ENCODE measurements at places on chromosomes 4 and X.

DNA sequence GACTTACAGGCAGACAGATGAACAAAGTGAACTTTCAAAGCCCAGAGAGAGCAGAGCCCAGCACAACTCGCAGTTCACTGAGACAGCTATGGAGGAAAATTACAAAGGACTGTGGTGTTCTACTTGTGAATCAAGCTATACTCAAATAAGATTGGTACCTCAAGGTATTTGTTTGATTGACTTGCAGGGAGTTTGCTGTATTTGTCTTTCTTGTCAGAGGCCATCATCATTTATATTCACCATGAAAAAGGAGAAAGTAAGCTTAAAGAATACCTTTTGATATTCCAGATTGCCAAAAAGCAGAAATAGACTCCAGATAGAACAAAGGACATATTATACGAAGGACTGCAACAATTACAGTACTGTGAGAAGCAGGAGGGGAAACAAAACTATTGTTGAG, 1047.9 kb downstream of the RPA4 start:
- no peak for DNase-seq

DNA sequence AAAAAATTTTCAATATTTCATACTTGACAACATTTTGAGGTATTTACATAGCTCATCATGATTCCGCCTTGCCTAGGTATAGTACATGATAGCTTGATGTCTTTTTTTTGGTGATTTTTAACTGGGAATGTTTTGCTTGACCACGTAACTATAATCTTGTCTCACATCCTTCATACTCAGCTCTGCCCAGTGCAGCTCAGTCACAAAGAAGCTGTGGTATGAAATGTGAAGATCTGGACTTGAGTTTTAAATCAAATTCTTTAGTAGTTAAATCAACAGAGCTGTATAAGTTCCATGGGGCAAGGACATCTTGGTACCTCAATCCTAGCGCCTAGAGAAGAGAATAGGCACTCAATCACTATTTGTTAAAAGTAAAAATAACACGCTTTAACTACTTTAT, 276.3 kb upstream of the DKK2 start:
- no peak for DNase-seq

- no peak for DNase-seq
These were observed 1.4 kb upstream of the KLF3 start for GRCh38 chr4:38662522-38663089.

DNA sequence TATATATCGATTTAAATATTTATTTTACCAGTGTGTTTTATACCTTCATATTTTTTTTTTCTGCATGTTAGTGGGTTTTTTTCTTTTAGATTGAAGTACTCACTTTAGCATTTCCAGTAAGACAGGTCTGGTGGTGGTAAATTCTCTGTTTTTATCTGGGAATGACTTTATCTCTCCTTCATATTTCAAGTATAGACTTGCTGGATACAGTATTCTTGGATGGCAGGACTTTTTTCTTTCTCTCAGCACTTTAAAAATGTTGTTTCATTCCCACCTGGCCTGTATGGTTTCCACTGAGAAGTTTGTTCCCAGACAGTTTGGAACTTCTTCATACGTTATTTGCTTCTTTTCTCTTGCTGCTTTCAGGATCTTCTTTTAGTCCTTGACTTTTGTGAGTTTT, 86.1 kb downstream of the FMR1NB start:
- DNase-seq, result no peak

DNA sequence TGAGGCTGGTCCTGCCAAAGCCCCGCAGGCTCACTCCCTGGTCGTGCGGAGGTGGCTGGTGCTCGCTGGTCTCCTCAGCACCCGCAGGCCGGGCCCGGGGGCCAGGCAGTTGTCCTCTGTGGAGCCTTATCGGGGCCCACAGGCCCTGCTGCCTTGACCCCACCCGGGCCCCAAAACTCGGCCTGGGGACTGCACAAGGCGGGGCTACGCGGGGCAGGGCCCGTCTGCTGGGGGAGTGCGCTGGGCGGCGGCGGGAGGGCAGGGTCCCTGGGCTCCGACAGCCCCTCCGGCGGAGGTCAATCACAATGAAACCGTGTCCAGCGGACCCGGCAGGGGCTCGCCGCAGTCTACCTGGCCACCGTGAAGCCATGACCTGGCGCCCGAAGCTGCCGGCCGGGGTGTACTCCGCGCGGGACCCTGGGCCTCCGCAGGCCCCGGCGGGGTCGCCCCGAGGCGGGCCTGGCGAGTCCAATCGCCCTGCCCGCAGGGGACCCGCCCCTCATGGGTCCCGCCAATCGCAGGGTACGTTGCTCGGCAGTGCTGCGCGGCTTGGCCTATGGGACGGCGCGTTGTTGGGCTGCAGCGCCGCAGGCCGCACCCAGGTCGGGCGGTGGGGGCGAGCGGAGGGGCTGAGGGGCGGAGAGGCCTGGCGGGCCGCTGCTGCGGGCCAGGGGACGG, at the start of gene ADD1:
Gene ADD1, plus strand, starts transcription at position 582 of the 678 bp plus-strand sequence. CDS start 32,072 bp downstream, outside the sequence.
- peak; percentile 85 for DNase-seq

GRCh38 chr4:169174247-169174646, 96.5 kb downstream of the SH3RF1 start:
- no peak for DNase-seq

- DNase-seq, result no peak
These were observed 863 bp downstream of the CPE start for GRCh38 chr4:165379678-165380064.

- DNase-seq, result no peak
These were observed 145.1 kb downstream of the BEND2 start for GRCh38 chrX:18075603-18076002.

DNA sequence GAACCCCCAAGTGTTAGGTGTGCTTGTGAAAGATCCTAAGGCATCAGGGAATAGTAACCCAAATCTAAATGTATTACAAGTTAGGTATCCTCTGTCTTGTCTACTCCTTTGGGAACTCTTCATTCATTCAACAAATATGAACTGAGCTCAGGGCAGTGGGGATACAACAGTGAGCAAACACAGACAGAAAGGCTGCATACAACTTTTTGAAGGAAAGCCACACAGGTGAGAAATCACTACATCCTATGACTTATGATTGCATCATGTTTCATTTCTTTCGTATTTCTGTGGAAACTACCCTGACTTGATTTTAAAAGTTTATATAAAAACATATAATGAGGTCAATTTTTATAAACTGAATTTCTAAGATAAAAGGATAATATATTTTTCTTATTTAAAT, 43.2 kb downstream of the BCLAF3 start:
- no peak for DNase-seq

GRCh38 chr4:7058792-7059191, 9.1 kb downstream of the GRPEL1 start:
- no peak for DNase-seq

DNA sequence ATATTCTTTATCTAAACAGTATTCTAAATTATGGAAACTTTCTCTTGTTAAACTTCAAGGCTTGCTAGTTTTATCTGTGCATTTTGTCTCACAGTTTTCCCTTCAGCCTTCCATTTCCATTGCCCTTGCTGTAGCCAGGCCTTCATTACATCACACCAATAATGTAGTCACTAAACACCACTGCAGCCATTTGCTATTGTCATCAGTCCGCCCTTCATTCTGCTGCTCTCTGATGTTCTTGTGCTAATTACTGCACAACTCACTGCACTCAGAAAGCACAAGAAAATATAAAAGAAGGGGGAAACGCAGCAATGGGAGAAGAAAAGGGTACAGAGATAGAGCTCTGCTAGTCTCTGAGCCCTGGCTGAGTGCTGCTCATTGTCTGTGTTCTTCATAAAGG, 239.6 kb upstream of the FSTL5 start:
- no peak for DNase-seq

DNA sequence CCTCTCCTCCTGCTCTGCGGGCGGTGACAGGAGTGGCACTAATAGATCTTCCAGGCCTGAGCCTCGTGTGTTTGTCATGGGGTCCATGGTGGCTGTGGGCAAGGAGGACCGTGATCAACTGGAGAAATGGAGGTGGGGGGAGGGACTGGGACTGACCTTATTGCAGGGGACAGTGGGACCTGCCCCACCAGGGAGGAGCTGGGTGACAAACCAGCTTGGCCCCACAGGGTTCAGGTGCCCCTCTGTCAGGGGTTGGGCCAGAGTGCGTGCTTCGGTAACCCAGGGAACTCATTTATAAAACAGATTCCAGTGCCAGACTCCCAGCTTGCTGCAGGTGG, 366.5 kb downstream of the BCOR start:
- DNase-seq, result no peak

GRCh38 chr4:29653221-29653620, 1066.9 kb upstream of the PCDH7 start:
- DNase-seq, result no peak

DNA sequence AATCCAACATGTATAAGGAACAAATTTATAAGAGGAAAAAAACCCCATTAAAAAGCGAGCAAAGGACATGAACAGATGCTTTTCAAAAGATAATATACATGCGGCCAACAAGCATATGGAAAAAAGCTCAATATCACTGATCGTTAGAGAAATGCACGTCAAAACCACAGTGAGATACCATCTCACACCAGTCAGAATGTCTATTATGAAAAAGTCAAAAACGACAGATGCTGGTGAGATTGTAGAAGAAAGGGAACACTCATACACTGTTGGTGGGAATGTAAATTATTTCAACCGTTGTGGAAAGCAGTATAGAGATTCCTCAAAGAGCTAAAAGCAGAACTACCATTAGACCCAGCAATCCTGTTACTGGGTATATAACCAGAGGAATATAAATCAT, 465.4 kb downstream of the TMA16 start:
- no peak for DNase-seq

- no peak for DNase-seq
These were observed 18.3 kb upstream of the PITX2 start for GRCh38 chr4:110641218-110641617.

GRCh38 chrX:12843668-12844279, 23.1 kb upstream of the TLR7 start:
- no peak for DNase-seq

DNA sequence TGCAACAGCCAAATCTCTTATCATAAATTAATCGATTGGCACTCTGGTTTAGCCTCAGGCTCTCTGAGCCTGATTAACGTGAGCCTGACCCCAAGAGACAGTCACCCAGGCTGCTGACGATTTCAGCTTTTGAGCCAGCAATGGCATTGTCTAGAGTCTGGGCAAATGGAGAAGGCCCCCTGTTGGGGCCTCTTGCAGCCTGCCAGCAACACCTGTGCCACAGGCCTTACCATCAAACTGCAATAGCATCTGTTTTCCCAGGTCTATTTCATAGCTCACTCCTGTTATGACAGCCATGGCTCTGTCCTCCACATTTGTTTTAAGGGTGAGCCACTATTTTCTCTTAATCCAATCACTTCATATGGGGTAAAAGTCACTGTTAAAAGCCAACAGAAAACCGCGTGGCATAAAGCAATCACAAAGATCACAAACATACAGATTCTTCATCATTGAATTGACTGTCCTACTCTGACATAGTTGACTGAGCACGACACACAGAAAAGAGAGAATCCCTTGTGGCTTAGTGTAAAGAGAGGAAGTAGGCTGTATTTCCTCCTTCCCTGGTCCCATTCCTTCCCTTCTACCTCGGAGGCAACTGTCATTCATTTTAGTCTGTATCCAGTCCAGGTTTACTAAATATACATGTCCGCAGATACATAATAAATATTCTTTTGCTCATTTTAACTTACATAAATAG, 47.8 kb downstream of the SLC9A7 start:
- DNase-seq, result no peak

- DNase-seq, result no peak
These were observed 6.3 kb downstream of the MEPE start for GRCh38 chr4:87838890-87839591.

- no peak for DNase-seq
These were observed 3.3 kb upstream of the DUSP9 start for GRCh38 chrX:153643431-153644351.

- no peak for DNase-seq
These were observed 102.6 kb downstream of the AMELX start for GRCh38 chrX:11395859-11396258.

- no peak for DNase-seq
These were observed 32.1 kb upstream of the RAPGEF2 start for GRCh38 chr4:159070742-159071141.

- no peak for DNase-seq
These were observed at the start of gene HHIP for GRCh38 chr4:144645631-144646522. Gene HHIP, plus strand, starts transcription at chr4:144646156. Its CDS starts 520 bp downstream, at chr4:144646676.

- DNase-seq, result no peak
These were observed 61.1 kb downstream of the MAOA start for GRCh38 chrX:43717161-43717560.

DNA sequence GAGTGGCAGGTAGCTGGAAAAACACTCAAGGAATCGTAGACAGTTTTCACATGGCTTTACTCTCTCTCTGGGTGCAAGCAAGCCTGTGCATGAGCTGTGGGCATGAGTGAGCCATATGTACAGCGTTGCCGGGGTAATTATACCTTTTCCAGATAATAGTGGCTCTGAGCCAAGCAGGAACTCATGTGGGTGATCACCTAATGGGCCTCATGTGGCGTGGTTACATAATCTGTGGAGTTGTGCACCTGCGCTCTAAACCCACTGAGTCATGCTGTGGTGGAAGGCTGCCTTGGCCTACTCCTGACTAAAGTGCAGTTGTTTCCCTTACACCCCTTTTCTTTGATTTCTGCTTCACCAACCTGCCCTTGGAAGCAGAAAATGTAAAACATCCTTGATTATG, 1564.5 kb upstream of the PCDH10 start:
- no peak for DNase-seq

DNA sequence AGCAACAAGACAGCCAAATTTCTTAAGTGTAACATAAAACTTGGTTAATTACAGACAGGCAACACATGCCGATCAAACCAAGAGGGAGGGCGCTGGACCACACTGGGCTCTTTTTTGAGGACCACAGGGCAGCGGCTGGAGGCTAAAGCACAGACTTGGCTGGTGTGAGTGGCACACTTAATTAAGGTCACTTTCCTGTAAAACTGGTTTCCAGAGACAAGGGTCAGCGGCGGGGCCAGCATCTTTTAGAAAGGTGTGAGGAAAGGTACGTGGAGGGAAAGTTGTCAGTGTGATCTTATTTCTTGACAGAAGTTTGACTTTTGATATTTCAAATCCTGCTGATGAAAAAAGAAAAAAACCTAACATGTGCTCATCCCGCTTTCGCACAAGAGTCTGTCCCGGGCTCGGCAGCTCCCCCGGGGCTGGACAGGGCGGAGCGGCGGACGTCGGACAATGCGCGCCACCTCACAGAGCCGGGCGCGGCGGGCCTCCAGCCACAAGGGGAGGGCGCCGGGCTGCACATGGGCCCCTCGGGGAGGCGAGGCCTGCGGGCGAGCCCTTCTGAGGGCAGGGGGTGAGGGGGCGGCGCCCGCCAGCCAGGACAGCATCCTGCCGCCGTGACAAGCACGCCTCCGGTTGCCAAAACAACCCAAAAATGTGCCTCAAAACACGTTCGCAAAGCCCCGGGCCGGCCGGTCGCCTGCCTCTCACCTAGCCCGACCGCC, 660 bp upstream of the HSPA4L start:
- DNase-seq, result no peak

GRCh38 chr4:107996949-107997788, 7.5 kb downstream of the HADH start:
- DNase-seq, result no peak

DNA sequence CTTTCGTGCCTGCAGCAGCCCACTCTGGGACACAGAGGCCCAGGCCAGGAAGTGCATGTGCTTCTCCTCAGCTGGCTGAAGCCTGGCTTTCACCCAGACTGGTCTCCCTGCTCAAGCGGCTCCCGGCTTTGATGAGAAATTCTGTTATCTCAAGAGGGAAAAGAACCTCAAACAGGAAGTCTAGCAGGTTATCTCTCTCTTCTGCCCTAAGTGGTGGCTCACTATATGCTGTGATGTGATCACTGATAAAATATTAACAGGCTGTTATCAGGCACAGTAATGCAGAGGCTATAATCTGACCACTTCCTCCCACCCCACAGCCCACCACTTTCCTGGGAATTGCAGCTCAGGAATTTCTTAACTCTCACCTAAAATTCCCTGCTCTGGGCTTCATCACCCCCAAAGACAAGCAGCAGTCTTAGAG, 13.3 kb downstream of the CLDN2 start:
- no peak for DNase-seq

GRCh38 chr4:141905751-141906150, 269.4 kb downstream of the IL15 start:
- DNase-seq, result no peak

Data from stimulated activated CD8-positive, alpha-beta memory T cell treated with anti-CD3 and anti-CD28 coated beads, Interleukin-7, amount 100 ng/mL, for 24 hours (primary cell).